CD4-positive, alpha-beta T cell treated with Interleukin-1 beta for 1 hour (primary cell): ENCODE measurements at places on chromosomes 7 and 10.

GRCh38 chr7:29035044-29035740 is 77.1 kb upstream of the TRIL start:
- peak; percentile 23 for DNase-seq

DNA sequence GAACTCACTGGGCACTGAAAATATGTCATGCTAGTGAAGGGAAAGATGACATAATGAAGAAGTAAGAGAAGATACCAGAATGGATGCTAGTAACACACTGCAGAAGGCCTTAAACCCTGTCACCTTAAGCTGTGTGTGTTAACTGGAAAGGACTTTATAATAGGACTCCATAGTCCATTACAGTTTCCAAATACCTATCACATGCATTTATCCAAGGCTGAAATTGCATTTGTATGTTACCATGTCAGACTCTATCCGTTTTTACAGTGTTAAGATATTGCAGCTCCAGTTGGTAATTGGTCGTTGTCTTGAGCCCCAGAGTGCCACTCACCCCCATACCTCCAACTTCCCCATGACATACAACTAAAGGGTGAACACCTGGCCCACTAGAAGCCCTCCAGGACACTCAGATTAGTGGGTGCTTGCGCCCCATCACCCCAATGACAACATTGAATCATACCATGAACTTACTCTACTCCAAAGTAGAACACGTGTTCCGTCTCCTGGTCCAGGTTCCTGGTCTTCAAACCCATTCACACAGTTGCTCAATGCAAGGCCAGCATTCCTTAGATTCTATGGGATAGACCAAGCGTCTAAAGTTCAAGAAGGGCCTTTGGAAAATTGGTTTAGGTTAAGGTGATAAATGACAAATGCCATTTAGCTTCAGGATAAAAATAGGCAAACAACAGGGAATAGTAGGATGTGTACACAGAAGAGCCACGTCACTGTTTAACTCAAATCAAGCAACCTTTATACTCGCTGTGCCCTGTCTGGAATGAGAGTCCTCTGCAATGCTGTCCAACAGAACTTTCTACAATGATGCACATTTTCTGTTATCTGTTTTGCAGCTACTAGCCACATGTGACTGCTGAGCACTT is 2.1 kb upstream of the RAPGEF5 start:
- DNase-seq = no peak

GRCh38 chr7:105244594-105244993 is 144.1 kb downstream of the SRPK2 start:
- no peak for DNase-seq

- no peak for DNase-seq
Observed at GRCh38 chr10:79334573-79334972, 12.7 kb upstream of the PPIF start.

- DNase-seq = no peak
Observed at GRCh38 chr10:133259602-133259989, 17.1 kb downstream of the ADAM8 start.

DNA sequence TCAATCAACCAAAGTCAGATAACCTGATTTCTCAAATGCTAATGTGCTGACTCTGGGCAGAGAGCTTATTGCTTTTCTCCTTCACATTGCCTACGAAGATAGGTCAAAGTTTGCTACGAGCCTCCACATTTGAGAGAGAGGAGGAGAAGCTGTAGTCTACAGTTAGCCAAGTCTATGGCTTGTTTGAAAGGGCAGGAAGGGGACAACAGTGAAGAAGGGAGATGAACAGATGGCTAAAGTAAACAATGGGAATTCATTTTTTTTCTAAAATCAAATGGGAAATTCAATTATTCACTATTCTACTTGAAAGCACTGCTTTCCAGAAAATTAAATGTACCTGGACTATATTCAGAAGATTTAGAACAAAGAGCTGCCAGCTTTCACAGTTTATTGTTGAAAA is 126.7 kb upstream of the C1QL3 start:
- no peak for DNase-seq

DNA sequence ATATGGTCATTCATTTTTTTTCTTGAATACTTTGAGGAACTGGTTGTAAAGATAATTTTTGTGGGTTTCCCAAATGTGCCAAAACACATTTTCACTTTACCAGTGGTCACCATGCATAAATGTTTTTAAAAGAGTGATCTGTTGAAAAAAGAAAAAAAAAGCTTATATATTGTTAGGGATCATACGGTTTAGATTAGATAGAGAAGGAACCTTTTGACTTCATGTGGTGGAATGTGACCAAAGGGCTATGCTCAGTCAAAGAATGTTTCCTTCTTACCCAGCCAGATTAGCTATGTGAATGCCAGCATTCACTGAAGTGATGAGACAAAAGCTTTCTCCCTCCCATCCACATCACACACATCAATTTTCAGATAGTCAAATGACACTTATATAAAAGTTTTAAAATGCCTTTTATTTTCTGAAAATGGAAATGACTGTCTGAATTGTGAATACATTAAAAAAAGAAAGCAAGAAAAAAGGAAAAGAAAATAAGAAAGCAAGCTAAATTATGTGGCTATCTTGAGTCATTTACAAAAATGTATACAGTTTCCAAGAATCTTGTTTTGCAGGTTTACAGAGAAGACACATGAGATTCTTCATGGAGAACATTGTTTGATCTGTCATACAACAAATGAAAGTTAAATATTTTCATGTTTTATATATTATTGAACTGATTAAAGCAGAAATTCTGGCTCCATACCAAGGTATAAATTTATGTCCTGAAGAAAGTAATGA is 8.6 kb upstream of the CPED1 start:
- DNase-seq = no peak

- DNase-seq = no peak
Observed at GRCh38 chr10:110772454-110773025, 99.2 kb upstream of the PDCD4 start.

GRCh38 chr7:27185013-27185853 is at the start of gene HOXA11:
Gene HOXA11, minus strand, starts transcription at chr7:27185232. Its CDS starts 88 bp downstream, at chr7:27185144.
- DNase-seq = no peak

DNA sequence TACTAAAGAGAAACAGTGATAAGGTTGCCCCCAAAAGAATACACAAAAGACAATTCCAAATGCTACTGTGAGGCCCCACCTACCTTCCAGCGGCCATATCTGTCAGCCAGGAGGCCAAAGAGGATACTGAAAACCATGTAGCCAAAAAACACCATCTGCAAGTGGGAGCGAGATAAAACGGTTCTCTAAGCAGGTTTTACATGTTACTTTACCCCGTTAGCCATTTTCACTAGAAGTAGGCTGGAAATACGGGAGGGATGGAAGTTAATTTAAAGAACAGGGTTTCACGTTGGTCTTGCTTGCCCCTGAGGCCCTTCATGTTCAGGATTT is 38.2 kb downstream of the SVOPL start:
- DNase-seq = no peak

GRCh38 chr10:11715815-11716494 is 26.2 kb upstream of the ECHDC3 start:
- DNase-seq = no peak

GRCh38 chr10:110416776-110417711 is 80.7 kb upstream of the DUSP5 start:
- no peak for DNase-seq

- no peak for DNase-seq
Observed at GRCh38 chr7:91107460-91107859, 156.8 kb upstream of the FZD1 start.

DNA sequence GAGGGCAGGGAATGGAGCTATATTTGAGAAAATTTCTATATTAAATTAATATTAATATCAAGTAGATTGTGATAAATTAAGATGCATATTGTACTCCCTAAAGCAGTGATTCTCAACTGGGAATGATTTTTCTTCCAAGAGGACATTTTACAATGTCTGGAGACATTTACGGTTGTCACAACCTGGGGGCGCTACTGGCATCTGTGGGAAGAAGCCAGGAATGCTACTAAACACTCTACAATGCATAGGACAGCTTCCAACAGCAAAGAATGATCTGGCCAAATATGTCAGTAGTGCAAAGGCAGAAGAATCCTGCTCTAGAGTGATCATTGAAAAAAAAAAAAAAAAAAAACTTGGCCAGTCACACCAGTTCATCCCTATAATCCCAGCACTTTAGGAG is 100.0 kb downstream of the LSM5 start:
- no peak for DNase-seq

DNA sequence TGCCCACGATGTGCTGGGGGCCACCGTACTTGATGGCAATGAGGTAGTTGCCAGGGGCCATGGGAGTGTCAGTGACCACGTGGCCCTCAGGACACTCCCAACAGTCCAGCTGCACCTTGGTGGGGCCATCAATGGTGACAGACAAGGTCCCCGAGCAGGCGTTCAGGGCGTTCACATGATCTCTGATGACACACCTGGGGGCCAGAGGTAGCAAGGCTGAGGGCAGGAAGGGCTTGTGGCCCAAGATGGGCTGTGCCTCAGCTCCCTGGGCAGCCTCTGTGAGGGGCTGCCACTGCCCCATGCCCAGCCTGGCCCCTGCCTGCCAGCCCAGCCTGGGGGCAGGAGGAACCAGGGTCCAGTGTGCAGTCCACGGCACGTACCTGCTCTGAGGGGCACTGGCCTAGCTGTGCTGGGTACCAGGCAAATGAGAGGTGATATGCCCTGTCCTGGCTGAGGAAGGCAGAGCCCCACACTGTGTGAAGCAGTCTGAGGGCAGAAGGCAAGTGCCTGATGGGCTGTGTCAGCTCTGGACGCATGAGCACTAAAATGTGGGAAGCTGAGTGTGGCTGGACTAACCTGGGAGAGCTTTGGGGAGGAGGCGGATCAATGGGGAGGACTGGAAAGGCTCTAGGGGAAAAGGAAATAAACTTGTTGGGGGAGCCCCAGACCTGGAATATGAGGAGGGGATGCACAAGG is 3.5 kb upstream of the KCP start:
- no peak for DNase-seq

DNA sequence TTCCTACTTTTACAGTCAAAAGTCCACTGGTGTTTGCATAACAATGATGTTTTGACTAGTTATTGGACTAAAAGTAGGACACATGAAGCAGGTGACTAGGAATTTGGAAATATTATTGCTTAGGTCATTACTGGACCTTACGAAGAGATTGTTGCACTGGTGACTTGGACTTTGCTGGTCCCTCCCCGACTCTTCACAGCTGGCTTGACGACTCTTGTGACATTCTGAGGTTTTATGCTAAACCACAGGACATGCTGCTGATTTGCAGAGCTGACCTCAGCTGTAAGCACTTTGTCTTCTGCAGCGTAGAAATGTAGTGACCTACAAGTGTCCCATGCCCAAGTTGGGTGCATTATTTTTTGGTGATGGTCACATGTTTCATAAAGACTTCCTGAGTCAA is 21.9 kb downstream of the PCBD1 start:
- DNase-seq = peak; percentile 17

- peak; percentile 59 for DNase-seq
Observed at GRCh38 chr7:106717955-106718871, 57.3 kb upstream of the CCDC71L start.

GRCh38 chr7:148637094-148637493 is 46.5 kb downstream of the C7orf33 start:
- DNase-seq = no peak

- no peak for DNase-seq
Observed at GRCh38 chr10:26274391-26274790, 57.8 kb downstream of the GAD2 start.

- no peak for DNase-seq
Observed at GRCh38 chr10:15325243-15325943, 45.7 kb downstream of the FAM171A1 start.

GRCh38 chr10:80497187-80498077 is 40.3 kb upstream of the SH2D4B start:
- peak; percentile 24 for DNase-seq

GRCh38 chr10:50846753-50847152 is 38.7 kb downstream of the A1CF start:
- no peak for DNase-seq

GRCh38 chr10:130844310-130844709 is 467.2 kb downstream of the TCERG1L start:
- no peak for DNase-seq
